ENCODE measurements at places on chromosomes 3 and 15.

- peak; percentile 53 for DNase-seq
Measured at GRCh38 chr3:155581579-155581978, 163.3 kb downstream of the PLCH1 start.

GRCh38 chr3:72820415-72820814 lies 27.8 kb downstream of the SHQ1 start:
- DNase-seq, result no peak

GRCh38 chr3:158920371-158920770 lies 118.5 kb downstream of the MFSD1 start:
- DNase-seq, result no peak

DNA sequence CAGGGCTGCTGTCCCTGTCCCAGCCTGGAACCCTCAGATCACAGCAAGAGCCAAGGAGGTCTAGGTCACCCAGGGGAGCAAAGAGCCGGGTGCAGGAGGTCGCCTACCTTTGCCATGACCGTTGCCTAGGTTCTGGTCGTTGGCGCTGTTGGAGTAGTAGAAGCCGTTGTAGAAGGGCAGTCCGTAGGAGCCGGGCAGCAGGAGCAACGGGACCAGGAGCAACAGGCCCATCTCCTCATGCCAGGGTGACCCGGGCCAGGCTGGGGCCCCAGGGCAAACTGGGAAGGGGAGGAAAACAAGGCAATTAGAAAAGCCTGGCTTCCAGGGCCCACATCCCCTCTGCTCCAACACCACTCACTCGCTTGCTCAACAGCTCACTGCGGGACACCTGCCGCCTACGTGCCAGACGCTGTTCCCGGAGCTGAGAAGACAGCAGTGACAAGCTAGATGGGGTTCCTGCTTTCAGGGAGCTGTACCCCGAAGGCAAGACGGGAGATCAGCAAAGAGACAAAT lies 8.2 kb downstream of the HAPLN3 start:
- DNase-seq, result no peak

- no peak for DNase-seq
Measured at GRCh38 chr15:45499426-45499825, 23.1 kb downstream of the SLC30A4 start.

DNA sequence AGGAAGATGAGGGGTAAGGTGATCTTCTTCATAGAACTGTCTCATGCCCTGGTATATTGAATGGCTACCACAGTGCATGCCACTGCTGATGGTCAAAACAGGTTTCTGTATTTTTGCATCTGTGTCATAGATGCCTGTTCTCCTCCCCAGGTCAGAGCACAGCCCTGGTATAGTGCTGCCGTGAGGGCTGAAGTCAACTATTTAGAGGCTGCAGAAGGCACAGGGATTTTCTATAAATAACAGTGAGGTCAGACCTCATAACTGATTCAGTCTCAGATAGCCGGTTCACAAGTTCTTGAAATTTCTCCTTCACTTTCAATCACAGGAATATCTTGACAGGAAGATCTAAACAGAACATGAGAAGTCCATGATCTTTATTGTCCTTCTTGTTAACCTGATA lies 99.2 kb upstream of the NUDT16 start:
- DNase-seq, result no peak

DNA sequence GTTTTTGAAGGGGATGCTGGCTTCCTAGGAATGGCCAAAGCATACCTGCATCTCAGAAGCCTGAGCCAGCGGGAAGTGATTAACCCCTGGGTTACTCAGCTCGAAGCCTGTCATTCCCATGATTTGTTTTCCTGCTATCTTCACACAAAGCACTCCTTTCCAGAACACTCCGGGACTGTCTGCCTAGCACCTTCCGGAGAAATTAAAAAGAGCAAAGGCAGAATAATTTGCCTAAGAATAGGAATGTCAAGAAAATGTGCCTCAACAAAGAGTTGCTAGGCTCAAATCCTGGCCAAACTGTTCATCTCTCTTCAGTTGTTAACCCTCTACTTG lies 34.1 kb downstream of the TPM1 start:
- no peak for DNase-seq

GRCh38 chr15:82045179-82045891 lies 483 bp downstream of the MEX3B start:
- DNase-seq, result peak; percentile 8

DNA sequence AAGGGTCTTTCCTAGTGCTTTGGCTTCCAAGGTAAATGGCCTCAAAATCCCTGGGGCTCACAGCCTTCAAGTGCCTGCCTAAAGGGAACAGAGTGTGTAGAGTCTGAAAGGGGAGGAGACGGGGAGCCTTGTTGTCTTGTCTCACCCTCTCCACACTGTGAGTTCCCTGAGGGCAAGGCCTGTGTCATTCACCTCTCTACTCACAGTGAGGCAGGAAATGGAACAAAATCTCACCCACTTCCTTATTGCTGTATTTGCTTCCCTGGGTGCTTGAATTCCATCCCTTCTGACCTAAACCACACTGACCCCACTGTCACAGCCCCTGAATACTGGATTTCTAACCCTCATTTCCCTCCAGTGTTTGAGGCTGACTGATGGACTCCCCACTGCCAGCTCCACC lies 197.5 kb downstream of the EPHB1 start:
- no peak for DNase-seq

- no peak for DNase-seq
Measured at GRCh38 chr3:190017521-190018288, 103.0 kb downstream of the P3H2 start.

DNA sequence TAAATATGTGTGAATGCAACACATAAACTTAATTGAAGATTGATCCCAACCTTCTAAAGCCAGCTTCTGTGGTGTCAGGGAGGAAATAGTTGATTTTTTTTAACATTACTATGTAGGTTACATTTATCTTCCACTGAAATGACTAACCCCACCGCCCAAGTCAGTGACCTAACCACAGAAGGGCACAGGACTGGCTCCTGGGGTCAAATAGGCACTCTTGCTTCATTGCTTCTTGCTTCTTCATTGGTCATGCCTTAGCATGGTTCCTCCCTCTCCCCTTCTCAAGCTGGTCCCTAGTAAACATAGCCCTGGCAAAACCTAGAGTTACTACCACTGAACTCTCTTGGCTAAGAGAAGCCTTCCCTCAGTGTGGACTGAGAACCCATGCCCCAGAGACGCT lies 12.3 kb downstream of the EIF1B start:
- no peak for DNase-seq

DNA sequence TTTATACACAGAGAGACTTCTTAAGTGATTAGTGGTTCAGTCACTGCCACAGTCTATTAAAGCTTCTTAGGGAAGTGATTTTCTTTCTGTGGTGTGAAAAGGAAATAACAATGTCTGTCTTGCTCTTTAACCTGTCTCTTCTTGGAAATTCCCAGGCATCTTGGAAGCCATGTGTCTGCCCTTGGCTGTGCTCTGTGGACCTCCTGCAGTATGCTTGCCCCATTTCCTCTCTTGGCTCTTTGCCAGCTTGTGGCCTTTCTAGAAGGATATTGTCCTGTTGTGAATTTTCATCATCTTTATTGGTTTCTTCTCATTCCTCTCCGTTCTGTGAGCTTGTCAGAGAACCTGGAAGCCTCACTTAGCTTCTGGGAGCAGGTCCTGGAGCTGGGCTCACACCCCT lies 338.4 kb upstream of the C2CD4B start:
- DNase-seq, result no peak

DNA sequence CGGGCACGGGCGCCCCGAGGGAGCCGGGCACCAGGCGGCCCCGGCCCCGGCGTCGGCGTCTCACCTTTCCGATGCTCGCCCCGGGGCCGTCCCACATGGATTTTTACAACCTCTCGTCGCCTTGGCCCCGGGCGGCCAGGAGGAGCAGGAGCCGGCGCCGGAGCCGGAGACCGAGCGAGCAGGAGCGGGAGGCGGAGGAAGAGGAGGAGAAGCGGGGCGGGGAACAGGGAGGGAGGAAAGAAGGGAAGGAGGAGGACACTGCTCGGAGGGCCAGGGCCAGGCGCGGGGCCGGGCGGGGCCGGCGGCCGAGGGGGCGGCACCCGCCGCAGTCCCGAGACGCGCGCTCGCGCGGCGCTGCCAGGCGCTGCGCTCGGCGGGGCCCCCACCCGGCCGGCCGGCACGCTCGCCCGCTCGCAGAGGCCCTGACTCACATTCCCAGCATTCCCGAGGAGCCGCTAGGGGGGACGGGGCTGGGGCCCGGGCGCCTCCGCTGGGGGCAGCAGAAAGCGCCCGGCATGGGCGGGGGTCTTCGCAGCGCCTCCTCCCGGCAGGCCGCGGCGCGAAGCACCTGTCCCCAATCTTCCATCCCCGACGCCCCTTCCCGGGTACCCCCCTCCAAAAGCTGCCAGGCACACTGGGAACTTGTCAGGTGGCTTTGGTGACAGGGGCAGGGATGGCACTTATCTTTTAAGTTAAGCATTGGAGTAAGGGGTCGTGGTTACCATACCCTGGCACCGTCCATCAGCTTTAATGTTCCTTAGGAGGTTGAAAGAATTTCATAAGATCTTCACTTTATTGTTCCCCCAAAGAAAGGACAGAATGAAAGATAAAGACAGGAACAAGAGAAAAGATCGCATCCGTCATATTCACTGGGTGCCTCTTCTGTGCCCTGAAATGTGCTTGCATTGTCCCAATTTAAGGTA lies at the start of gene ERC2:
TSS of gene ERC2 (minus strand) at position 284 of the 923 bp plus-strand sequence.
- DNase-seq, result no peak

- no peak for DNase-seq
Measured at GRCh38 chr15:57061281-57061680, 142.8 kb downstream of the TCF12 start.

GRCh38 chr3:176584413-176585176 lies 612.7 kb downstream of the TBL1XR1 start:
- no peak for DNase-seq

DNA sequence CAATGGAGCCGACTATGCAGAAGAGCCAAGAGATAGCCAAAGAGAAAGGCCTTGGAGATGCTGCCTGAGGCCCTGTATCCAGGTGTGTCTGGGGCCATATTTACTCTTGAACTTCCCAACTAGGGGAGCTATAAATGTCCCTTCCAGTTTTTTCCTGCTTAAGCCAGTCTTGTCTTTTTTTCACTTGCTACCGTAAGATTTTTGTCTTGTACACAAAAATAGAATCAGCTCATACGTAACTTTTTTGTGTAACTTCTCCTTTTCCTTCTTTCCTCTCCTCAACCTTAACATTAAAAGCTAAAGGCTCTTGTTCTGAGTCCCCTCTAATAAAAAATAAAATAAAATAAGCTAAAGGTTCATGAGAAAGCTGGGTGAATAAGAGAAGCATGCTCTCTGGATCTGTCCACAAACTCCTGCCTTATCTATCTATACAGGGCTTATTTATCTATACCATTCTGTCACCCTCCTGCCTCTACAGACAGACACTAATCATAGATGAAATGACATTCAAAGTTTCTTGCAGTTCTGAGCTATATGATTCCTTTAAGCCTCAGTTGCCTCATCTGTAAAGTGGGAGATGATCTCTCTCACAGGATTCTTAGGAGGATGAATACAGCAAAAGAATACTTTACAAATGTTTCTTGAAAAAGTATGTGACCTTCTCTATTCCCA lies 4.6 kb downstream of the SUMF1 start:
- DNase-seq, result no peak

DNA sequence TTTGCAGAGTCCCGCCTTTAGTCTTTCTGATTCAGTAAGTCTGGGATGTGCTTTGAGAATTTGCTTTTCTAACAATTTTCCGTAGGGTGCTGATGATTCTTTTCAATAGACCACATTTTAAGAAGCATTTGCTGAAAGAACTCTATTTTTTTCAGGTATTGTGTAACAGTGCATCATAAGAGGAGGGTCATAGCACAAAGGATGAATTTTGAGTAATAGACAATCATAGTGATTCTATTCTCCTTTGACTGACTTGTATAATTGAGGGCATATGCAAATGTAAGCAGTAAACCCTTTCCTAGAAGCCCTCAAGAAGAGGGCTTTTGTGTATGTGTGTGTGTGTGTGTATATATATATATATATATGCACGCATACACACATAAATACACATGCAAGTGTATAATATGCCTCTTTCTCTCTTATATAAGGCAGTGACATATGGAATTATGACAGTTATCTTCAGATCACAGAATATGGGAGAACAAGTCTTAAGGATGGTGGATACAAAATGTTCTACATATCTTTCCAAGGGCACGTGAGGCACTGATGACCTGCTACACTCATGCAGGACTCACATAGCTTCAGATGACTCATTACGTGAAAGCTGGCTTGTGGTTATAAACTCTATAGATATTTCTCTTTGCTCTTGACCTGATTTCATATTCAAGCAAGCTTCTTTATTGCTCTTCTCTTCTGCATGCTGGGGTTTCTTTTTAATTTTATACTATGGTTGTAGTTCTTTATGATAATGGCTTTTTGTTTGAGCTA lies 6.5 kb upstream of the PLSCR1 start:
- DNase-seq, result no peak

GRCh38 chr3:81308306-81308705 lies 453.1 kb downstream of the GBE1 start:
- no peak for DNase-seq

- no peak for DNase-seq
Measured at GRCh38 chr3:11724615-11725339, 81.1 kb upstream of the VGLL4 start.

DNA sequence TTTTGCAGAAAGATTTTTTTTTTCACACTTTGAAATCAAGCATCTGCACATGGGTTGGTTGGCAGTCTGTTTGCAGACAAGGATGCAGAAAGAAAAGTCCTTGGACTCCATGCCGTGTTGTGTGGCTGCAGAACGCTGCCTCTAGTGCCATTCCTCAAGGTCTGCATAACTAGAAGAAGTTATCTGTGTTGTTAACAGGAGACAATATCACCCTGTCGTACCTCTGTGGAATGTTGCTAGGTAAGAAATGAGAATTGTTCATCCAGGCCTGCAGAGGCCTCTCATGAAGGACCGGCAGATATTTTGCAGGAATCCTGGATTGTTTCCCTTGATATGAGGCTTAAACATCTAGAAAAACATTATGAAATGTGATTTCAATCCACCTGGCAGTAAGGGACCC lies 58.5 kb upstream of the PPARG start:
- no peak for DNase-seq

GRCh38 chr3:71554649-71555048 lies 28.9 kb downstream of the FOXP1 start:
- DNase-seq, result no peak

- DNase-seq, result no peak
Measured at GRCh38 chr3:175601521-175601920, 742.4 kb downstream of the NAALADL2 start.

DNA sequence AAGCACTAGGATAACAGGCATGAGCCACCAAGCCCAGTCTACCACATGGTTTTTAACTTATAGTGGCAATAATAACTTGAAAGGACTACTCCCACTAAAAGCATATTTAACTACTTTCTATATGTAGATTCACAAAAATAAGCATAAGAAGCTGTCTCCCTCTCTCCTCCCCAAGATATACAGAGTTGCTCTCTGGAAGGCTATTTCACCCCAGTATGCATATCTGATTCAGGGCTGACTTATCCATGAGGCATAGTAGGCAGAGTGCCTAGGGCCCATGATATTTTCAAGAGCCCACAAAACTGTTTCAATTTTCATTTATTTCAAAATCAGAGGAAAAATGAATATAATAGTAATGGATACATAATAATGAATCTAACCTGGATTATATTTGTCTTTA lies 20.5 kb downstream of the ATP8B4 start:
- no peak for DNase-seq

- DNase-seq, result no peak
Measured at GRCh38 chr3:182717216-182717615, 76.1 kb upstream of the ATP11B start.
